HTR-8/SVneo (cell line): ENCODE measurements at places on chromosomes 6 and 20.

- DNase-seq = no peak
Measured at GRCh38 chr6:84346372-84346771, 118.9 kb upstream of the CEP162 start.

GRCh38 chr6:92706976-92707375 lies 712.4 kb downstream of the EPHA7 start:
- DNase-seq = no peak

DNA sequence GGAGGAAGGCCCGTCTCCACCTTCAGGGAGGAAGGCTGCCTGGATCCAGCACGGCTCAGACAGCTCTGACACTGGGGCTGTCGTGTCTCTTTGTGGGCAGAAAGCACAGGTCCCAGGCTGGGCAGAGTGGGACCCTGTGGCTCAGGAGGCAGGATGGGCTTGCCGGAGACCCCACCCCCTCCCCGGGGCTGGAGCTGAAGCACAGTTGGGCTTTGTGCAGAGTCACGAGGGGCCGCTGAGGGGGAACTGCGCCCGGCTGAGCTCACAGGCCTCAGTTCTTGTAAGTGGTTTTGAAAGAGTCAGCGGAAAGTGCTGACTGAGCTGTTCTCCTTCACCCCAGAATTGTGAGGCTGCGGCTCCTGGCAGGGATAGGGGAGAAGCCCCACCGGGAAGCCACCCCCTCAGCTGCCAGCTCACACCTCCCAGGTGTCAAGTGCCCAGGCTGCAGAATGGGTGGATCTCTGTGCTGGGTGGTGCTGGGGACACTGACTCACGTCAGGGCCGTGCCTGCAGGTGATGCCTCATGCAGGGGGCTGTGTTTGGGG lies 145.5 kb upstream of the RNF24 start:
- DNase-seq = no peak

- peak; percentile 70 for DNase-seq
Measured at GRCh38 chr6:158849899-158850806, 31.0 kb upstream of the EZR start.

DNA sequence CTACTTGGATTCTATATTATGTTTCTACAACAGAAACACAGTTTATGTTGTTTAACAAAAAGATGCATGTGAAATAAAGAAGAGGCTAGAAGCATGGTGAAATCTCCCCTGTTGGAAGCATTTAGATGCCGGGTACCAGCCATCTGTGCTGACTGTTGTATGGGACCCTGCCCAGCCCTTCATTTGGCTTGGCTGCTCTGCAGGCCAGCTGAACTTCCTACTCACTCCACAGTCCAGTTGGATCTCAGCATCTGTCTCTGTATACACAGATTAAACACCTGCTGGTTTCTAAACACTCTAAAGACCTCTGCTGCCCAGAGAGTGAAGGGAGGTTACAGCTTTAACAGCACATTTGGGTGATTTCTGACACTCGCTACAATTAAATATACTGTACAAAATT lies 228.3 kb downstream of the SLC35F1 start:
- DNase-seq = no peak

- no peak for DNase-seq
Measured at GRCh38 chr20:2299301-2299700, 3.5 kb downstream of the TGM3 start.

- no peak for DNase-seq
Measured at GRCh38 chr20:16124911-16125776, 448.1 kb downstream of the KIF16B start.

- DNase-seq = no peak
Measured at GRCh38 chr6:108578595-108579327, 18.0 kb downstream of the FOXO3 start.

DNA sequence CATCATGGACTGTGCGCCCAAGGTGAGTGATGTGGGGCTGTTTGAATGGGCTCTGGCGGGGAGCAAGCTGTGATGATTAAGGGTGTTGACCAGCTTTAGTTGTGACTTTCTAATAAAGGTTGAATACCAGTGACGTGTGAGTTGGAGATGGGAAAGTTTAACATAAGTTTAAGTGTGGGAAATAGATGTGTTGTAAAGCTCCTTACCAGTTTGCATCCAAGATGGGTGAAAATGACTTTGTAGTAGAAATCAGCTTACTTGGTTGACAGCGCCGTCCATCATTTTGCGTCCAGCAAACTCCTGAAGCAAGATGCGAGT lies 372 bp downstream of the CASS4 start:
- no peak for DNase-seq

DNA sequence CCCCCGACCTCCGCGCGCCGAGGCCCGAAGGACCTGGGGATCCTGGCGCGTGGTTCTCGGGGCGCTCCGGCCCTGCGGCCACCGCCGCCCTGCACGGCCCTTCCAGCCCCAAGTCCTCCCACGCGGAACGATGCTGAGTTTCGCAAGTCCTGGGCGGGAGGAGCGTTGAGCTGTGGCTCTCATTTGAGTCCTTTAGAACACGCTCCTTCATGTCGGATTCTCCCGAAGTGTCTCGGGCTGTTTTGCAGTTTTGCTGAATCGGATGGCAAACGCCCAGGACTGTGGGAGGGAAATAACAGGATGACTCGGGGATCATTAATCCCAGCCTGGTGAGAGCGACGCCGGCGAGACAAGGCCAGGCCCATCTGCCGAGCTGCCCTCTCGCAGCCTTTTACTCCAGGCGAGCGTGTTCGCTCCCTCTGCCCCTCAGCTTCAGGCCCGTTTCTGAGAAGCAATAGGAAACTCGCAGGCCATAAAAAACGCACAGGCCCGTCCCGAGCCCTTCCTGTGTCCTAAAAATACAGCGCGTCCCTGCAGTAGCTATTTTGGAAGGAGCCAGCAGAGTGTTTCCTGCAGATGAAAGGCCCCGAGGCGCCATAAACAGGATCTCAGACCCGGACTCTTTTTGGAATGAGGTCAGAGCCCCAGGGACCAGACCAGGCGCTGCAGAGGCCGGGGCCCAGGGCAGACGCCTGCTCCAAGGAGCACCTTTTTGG lies 153.5 kb downstream of the DLL1 start:
- DNase-seq = no peak

DNA sequence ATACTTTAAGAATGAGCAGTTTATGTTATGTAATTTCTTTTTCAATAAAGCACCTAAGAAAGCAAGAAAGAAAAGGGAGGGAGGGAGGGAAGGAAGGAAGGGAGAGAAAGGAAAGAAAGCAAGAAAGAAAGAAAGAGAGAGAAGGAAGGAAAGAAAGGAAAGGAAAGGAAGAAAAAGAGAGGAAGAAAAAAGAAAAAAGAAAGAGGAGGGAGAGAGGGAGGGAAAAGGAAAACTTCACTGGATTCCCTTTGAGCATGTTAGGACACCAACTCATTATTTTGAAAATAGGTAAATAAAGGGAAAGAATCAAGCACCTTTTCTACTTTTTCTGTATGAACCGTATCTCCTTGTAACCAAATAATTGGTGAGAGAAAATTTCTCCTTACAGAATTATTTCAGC lies 32.3 kb upstream of the TOP1 start:
- no peak for DNase-seq

DNA sequence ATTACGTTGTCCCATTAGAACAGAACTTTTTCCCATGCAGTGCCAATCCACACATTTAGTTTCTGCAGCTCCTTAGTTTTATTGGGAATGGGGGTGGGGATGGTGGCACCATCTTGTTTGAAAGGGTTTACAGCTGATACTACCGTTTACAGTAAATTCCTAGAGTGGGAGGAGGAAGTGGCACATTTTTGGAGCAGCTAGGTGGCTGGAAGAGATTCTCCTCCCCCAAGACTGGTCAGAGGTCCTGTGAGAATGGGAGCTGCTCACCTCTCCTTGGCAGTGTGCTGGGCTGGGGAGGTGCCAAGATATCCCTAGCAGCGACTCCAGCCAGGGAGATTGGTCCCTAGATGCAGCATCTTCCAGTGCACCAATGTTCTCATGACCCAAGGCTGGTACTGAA lies 12.4 kb upstream of the CCN6 start:
- DNase-seq = no peak

- DNase-seq = no peak
Measured at GRCh38 chr6:474453-475185, 83.1 kb downstream of the IRF4 start.

DNA sequence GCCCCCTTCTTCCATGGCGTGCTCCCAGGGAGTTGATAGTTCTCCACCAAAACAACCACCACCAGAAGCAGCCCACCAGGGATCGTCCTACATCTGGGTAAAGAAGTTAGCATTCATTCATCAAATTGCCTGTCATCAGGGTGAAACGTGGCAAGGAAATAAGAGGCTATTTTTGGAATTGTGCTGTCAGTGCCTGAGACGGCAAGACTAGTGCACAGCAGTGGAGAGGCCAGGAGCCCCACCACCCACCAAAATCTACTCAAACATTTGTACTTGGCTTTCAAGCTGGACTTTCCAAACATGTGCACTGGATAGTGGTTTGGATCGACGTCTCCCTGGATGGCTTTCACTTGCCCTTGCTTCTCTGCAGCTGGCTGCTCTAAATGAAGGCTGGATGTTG lies 44.8 kb downstream of the TXNDC5 start:
- DNase-seq = no peak

DNA sequence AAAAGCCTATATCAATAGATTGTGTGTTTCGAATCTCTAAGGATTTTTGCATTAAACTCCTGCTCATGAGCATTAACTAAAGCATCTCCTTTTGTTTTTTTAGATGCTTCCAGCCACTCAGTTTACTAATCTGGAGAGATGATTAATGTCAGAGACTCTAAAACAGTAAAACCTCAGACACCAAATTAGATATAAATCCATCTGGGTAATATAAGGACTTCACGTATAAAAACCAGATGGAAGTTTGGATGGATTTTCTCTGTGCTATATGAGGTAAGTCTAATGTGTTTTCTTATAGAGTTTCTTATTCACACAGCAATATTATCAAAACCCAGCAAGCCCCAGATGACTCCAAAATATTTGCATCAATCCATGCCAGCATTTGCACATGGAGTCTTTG lies 137.2 kb downstream of the SYNE1 start:
- DNase-seq = no peak

DNA sequence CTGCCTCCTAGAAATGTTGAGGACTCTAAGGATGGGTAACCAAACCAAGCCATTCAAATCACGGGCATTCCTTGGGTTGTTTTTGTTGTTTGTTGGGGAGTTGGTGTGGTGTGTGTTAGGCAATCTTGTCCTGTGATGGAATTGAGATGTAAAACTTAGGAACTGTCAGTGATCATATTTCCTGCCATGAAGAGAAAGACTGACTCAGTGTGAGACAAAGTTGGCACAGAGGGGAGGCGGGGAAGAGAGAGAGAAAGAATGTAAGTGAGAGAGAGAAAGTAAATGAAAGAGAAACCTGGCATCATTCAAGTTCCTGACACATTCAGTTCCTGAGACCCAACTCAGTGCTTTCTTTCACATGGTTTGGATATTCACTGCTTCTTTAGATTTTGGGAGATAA lies 21.6 kb upstream of the FBXO30 start:
- DNase-seq = peak; percentile 5

- no peak for DNase-seq
Measured at GRCh38 chr20:43798291-43799149, 71.7 kb upstream of the GTSF1L start.

- DNase-seq = no peak
Measured at GRCh38 chr20:25078662-25079061, 3.3 kb downstream of the VSX1 start.

- no peak for DNase-seq
Measured at GRCh38 chr20:48749437-48749836, 78.4 kb downstream of the PREX1 start.

GRCh38 chr20:63773571-63774241 lies 34.1 kb downstream of the SLC2A4RG start:
- DNase-seq = no peak

DNA sequence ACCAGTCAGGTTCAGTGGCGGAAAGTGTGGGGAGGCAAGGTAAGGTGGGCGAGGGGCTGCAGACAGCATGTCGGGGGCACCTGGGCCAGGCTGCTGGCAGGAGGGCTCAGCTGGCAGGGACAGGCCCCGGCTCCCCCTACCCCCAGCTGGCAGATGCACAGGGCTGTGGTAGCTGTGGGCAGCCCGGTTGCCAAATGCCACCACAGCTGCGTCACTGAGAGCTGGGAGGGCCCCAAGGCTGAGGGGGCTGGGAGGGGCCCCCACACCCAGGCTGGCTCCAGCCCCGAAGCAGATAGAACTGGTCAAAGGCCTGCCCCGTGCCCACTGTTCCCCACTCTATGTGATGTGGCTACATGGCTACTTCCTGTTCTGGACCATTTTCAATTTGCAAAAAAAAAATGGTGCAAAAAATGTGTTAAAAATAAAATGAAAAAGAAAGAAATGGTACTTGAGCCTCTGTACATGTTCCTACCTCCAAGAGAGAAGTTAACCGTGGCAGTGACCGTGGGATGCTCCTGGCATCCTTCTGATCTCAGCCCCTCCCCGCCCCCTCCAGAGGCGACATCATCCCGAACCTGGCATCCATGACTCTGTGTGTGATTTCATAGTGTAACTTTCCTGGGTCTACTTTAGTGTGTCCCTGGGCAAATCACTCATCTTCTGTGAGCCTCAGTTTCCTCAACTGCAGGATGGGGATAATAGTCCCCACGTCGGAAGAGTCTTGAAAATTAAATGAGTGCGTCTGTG lies 64.4 kb downstream of the UBE2V1 start:
- DNase-seq = no peak

GRCh38 chr6:36345681-36346466 lies 9.2 kb upstream of the BNIP5 start:
- DNase-seq = no peak

GRCh38 chr6:138275976-138276375 lies 57.7 kb upstream of the PBOV1 start:
- no peak for DNase-seq

DNA sequence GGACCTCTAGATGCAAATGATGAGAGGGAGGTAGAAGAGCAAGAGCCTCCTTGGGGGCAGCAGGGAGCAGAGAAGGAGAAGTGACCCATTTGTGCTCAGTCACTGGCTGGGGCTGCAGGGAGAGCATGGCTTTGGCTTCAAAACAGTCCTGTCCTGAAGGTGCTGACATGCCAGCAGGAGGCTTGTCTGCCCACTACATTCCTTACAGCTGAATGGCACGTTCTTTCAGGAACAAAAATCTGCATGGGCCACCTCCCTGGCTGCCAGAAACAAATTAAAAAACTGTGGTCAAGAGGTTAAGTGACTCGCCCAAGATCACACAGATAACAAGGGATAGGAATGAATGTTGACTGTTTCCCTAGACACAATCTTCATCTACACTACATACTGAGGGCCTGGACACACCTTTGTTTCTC lies 188.8 kb downstream of the HIVEP2 start:
- peak; percentile 10 for DNase-seq

- no peak for DNase-seq
Measured at GRCh38 chr6:142446168-142446567, 144.4 kb downstream of the ADGRG6 start.

- no peak for DNase-seq
Measured at GRCh38 chr20:7399575-7399974, 540.7 kb downstream of the HAO1 start.

- DNase-seq = no peak
Measured at GRCh38 chr6:15493437-15494168, 169.2 kb downstream of the DTNBP1 start.

DNA sequence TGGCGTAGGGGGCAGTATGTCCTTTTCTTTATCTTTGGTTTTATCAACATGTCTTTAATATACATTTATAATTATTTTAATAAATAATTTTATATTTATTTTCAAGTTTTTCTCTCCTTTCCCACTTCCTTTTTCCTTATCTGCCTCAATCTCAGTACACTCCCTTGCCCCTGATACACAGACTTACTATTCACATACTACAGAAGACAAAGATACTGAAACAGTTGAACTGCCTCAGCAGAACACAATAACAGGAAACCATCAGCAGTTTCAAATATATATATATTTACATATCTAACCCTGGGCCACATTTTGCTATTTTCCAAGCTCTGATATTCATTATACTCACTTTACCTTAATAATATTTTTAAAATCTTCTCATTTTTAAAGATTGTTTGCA lies 19.8 kb downstream of the IBTK start:
- DNase-seq = no peak

GRCh38 chr20:3753098-3753497 lies 14.5 kb downstream of the ADISSP start:
- DNase-seq = peak; percentile 74
